Activated CD8-positive, alpha-beta T cell treated with anti-CD3 and anti-CD28 coated beads for 36 hours (primary cell): ENCODE measurements at places on chromosomes 13 and 19. TPM values are rescaled to one million over a fixed set of nuclear protein-coding genes. Genes with fewer than 3 reads are reported as not detected.

Gene KCNRG
- 0.18 TPM for total RNA-seq

Gene ADGRE3
- not detected for total RNA-seq

Gene SIGLECL1
- not detected for total RNA-seq

Gene ZNF471
- 1.3 TPM for total RNA-seq

Gene SSC5D
- total RNA-seq: 0.70 TPM

Gene LRRC8E
- total RNA-seq: not detected
